ENCODE measurements at places on chromosomes 6 and 20.

GRCh38 chr20:19779634-19780033, 21.6 kb downstream of the RIN2 start:
- DNase-seq, result no peak

DNA sequence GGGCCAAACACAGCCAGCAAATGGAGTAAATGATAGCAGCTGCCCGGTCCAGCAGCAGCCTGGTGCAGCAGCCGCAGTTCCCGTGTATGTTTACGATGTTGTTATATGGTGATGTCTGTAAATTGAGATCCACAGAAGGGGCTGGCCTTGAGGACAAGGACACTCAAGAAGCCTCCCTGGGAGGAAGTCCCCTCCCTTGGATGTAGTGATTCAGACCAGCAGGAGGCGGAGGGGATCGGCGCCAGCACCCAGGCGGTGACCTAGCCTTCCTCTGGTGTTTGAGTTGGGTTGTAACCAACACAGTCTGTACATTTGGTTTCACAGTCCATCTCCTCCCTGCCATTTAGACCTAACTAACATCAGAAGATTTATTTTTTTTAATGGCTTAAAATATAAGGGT, 187.8 kb downstream of the SYNDIG1 start:
- DNase-seq, result no peak

DNA sequence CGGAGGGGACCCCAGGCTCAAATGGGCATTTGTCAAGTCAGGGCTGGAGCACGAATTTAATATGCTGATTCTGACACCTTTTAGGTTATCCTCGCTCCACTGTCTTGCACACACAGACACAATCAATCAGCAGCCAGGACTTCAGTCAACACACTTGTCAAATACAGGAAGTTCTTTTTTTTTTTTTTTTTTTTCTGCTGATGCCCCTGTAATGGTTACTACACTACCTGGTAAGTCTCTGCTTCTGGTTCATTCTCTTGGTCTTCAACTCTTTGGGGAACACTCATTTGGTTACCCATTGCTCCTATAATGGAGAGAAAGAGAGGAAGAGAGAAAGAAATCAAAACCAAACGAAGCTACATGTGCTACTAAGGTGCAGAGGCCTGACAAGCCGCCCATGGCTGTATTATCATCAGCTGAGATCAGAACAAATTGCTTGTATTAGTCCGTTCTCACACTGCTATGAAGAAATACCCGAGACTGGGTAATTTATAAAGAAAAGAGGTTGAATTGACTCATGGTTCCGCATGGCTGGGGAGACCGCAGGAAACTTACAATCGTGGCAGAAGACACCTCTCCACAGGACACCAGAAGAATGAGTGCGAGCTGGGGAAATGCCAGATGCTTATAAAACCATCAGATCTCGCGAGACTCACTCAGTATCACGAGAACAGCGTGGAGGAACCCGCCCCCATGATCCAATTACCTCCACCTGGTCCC, 11.8 kb downstream of the BCAS1 start:
- DNase-seq, result no peak

GRCh38 chr6:154606457-154606856, 96.0 kb upstream of the CNKSR3 start:
- DNase-seq, result no peak

DNA sequence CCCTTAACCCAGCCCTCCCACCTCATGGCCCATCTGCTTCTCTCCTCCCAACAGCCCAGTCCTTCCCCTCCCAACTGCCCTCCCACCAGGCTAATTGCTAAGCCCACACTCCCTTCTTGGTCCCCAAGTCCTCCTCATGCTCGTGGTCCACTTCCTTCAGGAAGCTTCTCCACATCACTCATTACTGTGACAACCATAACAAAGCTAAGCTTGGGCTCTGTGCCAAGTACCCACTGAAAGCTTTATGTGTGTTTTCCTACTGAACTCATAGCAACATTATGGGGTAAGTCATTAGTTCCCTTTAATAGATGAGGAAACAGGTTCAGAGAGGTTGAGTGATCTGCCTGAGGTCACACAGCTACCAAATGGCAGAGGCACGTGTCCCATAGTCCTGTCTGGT, 16.2 kb downstream of the FRS3 start:
- no peak for DNase-seq
